ENCODE measurements at places on chromosomes 7 and 10.

GRCh38 chr7:28095231-28095630, 85.4 kb downstream of the JAZF1 start:
- no peak for DNase-seq

DNA sequence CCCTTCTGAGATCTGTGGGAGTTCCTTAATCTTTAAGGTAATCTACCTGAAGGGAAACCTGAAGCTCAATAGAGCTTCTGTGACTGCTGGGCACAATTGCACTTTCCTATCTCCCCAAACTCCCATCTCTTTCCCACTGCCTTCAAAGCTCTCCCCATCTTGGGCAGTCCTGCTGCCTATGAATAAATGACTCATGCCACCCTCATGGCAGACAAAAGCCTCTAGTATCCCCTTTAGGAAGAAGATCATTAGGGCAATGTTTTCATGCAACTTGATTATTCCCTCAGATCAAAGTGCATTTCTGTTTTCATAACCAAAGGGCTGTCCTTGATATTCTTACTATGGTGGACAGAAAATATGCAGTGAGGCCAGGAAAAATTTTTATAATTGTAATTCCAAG, 704.9 kb upstream of the LRRN3 start:
- DNase-seq: no peak

GRCh38 chr10:13984647-13985155, 346.0 kb downstream of the FRMD4A start:
- peak; percentile 98 for DNase-seq

GRCh38 chr7:50644114-50644513, 78.9 kb upstream of the DDC start:
- DNase-seq: no peak

DNA sequence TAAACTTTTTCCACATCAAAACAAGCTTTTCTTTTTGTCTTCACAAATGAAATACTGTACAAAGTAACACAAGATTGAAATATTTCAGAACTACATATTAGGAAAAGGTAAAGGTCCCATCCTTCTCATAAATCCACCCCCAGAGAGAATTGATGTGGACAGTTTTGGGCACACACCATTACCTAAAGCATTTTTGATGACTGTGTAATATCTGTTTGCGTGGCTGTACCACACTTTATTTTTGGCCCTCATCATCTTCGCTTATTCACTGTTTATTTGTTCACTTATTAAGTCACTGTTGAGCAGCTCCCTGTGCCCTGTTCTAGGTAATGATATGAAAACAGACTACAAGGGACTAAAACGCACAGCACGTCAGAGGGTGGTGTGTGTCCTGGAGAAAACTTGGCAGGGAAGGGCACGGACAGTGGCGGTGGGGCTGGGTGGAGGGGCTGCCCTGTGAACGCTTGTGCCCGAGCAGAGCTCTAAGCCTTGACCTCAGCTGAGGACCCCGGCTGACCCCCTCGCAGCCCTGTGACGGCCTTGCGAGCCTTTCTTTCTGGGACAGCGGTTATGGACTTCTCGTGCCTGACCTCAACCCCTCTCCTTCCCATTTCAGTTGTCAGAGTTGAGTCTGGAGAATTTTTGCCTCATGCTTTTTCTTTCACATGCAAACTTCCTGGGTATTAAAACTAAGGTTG, 241.3 kb downstream of the EMX2 start:
- DNase-seq: no peak

DNA sequence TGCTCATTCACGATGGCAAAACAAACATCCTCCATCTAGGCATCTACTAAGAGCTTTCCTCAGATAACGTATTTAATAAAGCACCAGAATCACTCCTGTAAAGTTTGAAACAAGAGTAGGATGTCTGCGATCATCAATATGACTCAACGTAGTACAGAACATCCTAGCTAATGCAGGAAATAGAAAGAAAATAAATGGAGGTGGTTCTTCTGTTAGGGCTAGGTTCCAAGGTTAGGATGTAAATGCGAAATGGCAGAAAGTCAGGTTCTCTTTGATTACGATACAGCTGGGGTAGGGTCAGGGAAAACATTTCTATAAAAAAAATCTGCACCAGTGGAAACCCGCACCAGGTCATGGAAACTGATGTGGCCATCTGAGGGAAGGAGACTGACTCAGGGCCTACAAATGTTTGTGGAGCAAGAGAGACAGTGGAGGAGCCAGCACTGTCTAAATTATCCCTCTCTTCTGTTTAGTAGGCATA, 29.1 kb downstream of the CCDC6 start:
- DNase-seq: peak; percentile 86

DNA sequence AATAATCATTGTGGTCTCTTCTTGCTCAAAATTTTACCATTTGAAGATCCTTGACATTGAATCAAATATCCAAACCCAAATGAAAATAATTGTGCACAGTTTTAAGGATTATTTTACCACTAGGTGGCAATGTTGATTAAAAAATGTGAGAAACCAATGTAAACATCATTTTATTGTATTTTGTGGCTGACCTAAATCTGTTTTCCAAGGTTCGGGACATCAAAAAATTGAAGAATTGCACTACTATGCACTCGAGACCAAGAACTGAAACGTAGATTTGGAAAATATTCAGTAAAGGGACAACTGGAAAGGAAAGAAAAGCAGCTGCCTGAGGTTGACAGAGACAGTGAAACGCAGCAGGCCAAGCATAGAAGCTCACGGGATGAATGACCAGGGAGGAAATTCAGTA, 259.3 kb downstream of the SNX13 start:
- DNase-seq: peak; percentile 58

GRCh38 chr10:118447478-118448270, 105.5 kb upstream of the FAM204A start:
- DNase-seq: peak; percentile 36

DNA sequence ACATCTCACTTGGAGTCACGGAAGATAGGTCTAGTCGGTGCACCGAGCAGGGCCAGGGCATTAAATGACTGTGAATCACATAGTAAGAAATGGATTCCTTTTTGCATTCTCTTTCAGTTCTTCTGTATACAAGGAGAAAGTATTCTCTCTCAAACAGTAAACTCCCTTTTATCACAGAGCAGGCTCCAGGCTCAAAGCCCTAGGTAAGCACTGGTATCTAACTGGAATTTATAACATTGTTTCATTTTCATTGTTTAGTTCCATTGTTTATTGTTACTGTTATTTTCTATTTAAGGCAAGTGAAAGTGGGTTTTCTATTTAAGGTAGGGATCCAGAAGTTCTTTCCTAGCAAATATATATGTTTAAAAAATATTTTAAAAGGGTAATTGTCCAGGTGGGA, 44.1 kb upstream of the CDK1 start:
- DNase-seq: no peak

GRCh38 chr7:11648101-11648500, 183.9 kb downstream of the THSD7A start:
- no peak for DNase-seq

- peak; percentile 11 for DNase-seq
Measured at GRCh38 chr7:2018569-2019460, 213.9 kb downstream of the MAD1L1 start.

- DNase-seq: peak; percentile 32
Measured at GRCh38 chr10:53601260-53601875, 828.8 kb upstream of the MBL2 start.

- no peak for DNase-seq
Measured at GRCh38 chr7:159061674-159062212, 82.9 kb downstream of the VIPR2 start.

- peak; percentile 64 for DNase-seq
Measured at GRCh38 chr10:96765406-96766240, 45.3 kb upstream of the PIK3AP1 start.

- DNase-seq: no peak
Measured at GRCh38 chr10:43222210-43222720, 44.6 kb downstream of the RASGEF1A start.

DNA sequence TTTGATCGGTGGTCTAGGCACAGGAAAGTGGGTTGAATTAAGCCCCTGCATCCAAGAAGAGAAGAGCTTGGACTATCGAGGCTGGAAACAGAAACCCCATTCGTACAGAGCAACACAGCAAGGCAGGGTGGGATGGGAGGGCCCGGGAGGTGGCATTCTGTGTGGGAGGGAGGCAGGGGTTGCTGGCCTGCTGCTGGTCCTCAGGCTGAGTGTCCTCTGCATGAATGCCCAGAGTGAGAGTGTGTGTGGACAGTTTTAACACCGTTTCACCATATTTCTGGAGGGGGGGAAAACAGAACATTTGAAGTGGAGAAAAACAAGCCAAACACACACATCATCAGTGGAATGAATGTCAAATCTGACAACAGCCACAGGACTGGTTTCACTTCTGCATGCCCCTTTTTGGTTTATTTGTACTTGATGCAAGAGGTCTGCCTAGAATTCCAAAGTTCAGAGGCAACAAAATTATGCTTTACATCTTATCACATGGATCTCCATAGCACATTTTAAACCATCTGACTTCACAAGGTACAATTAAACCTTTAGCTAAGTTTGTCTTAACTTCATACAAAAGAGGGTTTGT, 11.1 kb upstream of the ENO4 start:
- no peak for DNase-seq

GRCh38 chr7:43799605-43800004, 41.1 kb downstream of the BLVRA start:
- DNase-seq: peak; percentile 10

DNA sequence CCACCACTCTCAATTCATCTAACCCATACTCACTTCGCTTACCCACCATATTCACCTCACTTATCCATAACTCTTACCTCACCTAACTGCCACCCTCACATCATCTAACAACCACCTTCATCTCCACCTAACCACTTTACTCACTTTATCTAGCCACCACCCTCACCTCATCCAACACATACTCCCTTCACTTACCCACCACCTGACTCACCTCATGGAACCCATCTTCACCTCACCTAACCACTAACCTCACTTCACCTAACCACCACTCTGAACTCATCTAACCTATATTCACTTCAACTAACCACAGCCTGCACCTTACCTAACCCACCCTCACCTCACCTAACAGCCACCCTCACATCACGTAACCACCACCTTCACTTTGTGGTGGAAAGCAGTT, 84.2 kb downstream of the VIPR2 start:
- DNase-seq: no peak

DNA sequence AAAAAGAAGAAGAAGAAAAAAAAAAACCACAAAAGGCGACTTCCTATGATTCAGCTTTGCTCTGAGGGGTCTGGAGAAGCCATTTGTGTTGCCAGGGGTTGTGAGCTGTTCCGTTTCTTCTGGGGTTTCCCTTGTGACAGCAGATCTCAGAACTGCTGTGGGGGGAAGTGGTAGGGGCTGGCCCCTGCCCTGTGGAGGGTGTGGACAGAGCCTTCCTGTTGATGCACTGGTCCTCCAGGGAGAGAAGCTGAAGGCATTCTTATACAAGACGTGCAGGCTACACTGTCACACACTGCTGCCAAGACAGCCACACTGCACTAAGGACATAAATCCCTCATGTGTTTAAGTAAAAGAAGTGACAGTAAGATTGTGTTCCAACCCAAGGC, 17.3 kb upstream of the CSGALNACT2 start:
- DNase-seq: no peak

DNA sequence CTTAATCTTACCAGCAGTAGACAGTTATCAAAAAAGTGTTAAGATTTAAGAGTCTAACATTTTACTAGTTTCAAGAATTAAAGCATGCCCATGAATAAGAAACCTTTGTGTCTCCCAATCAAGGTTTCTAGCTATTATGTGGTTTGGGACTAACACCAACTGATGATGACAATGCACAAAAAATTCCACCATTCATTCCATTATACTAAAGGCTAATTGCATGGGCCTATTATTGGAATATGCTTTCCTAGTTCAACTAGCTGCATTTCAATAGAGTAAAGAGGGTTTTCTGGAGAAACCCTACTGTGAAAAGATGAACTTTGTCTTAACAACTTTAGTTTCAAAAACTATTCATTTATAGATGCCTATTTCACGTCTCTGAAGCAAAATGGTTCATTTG, 44.6 kb downstream of the UBE2H start:
- no peak for DNase-seq

DNA sequence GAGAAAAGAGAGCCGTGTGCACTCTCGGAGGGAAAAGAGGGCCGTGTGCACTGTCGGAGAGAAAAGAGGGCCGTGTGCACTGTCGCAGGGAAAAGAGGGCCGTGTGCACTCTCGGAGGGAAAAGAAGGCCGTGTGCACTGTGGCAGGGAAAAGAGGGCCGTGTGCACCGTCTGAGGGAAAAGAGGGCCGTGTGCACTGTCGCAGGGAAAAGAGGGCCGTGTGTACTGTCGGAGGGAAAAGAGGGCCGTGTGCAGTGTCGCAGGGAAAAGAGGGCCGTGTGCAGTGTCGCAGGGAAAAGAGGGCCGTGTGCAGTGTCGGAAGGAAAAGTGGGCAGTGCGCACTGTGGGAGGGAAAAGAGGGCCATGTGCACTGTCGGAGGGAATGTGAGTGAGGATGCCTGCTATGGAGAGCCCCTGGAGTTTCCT, 188.7 kb downstream of the DNAJB6 start:
- no peak for DNase-seq

DNA sequence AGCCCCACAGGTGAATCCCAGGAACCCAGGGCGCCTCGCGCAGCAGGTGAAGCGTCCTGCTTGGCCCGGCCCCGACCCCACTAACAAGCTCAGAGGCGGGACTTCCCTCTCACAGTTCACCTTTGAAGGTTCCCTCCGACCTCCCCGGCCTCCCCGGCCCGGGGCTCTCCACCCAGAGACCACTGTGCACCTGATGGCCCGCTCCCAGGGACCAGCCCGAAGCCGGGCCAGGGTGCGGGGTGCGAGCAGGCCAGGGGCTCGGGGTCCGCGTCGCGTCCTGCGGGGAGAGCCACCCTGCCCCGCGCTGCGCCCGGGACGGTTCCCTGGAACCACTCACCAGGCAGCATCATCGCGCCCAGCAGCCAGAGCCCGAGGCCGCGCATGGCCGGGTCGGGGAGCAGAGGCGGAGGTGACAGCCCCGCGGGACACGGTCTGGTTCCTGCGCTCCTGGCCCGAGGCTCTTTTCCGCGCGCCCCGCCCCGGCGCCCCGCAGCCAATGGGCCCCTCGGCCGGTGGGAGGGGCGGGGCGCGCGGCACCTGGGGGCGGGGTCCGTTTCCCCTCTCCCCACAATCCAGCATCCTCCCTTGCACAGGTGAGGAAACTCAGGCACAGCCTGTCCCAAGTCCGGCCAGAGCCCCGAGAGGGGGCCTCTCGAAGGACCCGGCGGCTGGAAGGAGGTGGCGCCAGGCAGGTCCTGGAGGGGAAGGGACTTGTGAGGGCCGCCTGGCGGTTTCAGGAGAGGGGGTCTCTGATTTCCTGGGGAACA, at the start of gene ADAM8:
Gene ADAM8 (minus strand): TSS at position 434 of the 767 bp plus-strand sequence. CDS start 51 bp downstream, at position 383.
- no peak for DNase-seq

GRCh38 chr7:22578007-22578733, 78.2 kb upstream of the STEAP1B start:
- DNase-seq: peak; percentile 83

DNA sequence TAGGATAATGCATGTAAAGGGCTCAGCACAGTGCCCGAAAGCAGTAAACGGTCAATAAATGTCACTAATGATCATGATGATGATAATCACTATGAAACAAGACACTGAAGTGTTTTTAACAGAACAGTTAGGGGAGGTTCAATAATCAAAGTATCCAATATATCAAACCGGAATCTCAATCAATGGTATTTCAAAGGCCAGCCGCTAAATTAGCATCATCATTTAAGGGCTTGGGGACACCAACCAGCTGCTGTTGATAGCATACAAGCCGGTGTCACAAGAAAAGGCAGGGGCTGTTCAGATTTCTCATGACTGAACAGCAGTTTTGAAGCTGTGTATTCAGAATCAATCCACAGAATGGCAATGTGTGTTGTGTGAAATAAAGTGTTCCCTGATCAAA, 316.0 kb upstream of the NPVF start:
- DNase-seq: no peak

Data from HCEC 1CT (cell line).